Cardiac ventricle fibroblast (primary cell): ENCODE measurements at places on chromosomes 6 and 20. TPM values are rescaled to one million over a fixed set of nuclear protein-coding genes. Genes with fewer than 3 reads are reported as not detected.

OR2H2 gene
- not detected in 2 replicates for total RNA-seq

RIPOR3 gene
- total RNA-seq: 1.8 and 2.5 TPM in 2 replicates

TENT5A gene
- total RNA-seq: 23.4 and 31.5 TPM in 2 replicates

ANKRD66 gene
- total RNA-seq: not detected in 2 replicates

ZSCAN23 gene
- total RNA-seq: 1.4 and 1.5 TPM in 2 replicates

COL12A1 gene
- 118 and 138 TPM in 2 replicates for total RNA-seq

ADGRF5 gene
- total RNA-seq: 3.8 and 5.1 TPM in 2 replicates

EMILIN3 gene
- 0.20 and 0.31 TPM in 2 replicates for total RNA-seq

PDE10A gene
- 5.0 and 10.1 TPM in 2 replicates for total RNA-seq

TRAPPC3L gene
- total RNA-seq: 1.2 TPM in 1 of 2 replicates, not detected in the other

EEF1A2 gene
- not detected in 2 replicates for total RNA-seq

SNAP25 gene
- 0.31 and 0.49 TPM in 2 replicates for total RNA-seq

PPARD gene
- 9.9 and 13.0 TPM in 2 replicates for total RNA-seq

HLA-DQA1 gene
- not detected in 2 replicates for total RNA-seq

FAXC gene
- under 0.01 TPM in 1 of 2 replicates, not detected in the other for total RNA-seq

CLPSL2 gene
- total RNA-seq: not detected in 2 replicates

SLC35D3 gene
- total RNA-seq: not detected in 2 replicates

PEX3 gene
- total RNA-seq: 11.4 and 14.0 TPM in 2 replicates

EYA2 gene
- total RNA-seq: 0.49 and 1.6 TPM in 2 replicates

TULP1 gene
- total RNA-seq: not detected in 2 replicates

COMMD7 gene
- total RNA-seq: 10.7 and 11.8 TPM in 2 replicates

FAM83C gene
- not detected in 2 replicates for total RNA-seq

OR2J3 gene
- total RNA-seq: not detected in 2 replicates

UNC5CL gene
- total RNA-seq: not detected in 2 replicates

RCAN2 gene
- 0.10 and 0.37 TPM in 2 replicates for total RNA-seq

GRIK2 gene
- 0.31 and 0.44 TPM in 2 replicates for total RNA-seq

TAGAP gene
- not detected in 2 replicates for total RNA-seq

TP53INP2 gene
- 7.2 and 7.8 TPM in 2 replicates for total RNA-seq

HDGFL1 gene
- total RNA-seq: not detected in 2 replicates

RIPOR2 gene
- 1.6 and 2.2 TPM in 2 replicates for total RNA-seq

CALHM4 gene
- total RNA-seq: not detected in 2 replicates

TMEM200A gene
- total RNA-seq: 0.98 and 1.00 TPM in 2 replicates

MEI4 gene
- total RNA-seq: not detected in 2 replicates

ELOVL5 gene
- total RNA-seq: 59.5 and 63.5 TPM in 2 replicates
